ENCODE measurements at places on chromosomes 2 and 18. TPM values are rescaled to one million over a fixed set of nuclear protein-coding genes. Genes with fewer than 3 reads are reported as not detected.

GRCh38 chr2:43402452-43402937 lies 176.1 kb upstream of the ZFP36L2 start:
- no peak for DNase-seq

DNA sequence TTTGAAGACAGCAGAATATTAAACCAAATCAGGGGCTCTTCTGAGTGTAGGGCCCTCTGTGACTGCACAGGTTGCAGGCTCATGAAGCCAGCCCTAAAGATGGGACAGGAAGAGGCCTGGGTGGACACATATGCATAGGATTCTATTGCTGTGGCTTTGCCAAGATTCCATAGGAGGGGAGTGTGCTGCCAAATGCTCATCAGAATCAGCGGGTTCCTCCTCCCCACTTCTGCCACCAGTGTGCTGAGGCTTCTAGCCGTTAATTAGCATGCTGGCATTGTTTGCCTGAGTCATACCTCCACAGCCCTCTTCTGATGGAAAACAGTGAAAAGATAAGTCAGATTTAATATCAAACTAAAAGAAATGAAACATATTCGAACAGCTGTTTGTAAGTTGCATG lies 103.9 kb upstream of the TMEFF2 start:
- no peak for DNase-seq

DNA sequence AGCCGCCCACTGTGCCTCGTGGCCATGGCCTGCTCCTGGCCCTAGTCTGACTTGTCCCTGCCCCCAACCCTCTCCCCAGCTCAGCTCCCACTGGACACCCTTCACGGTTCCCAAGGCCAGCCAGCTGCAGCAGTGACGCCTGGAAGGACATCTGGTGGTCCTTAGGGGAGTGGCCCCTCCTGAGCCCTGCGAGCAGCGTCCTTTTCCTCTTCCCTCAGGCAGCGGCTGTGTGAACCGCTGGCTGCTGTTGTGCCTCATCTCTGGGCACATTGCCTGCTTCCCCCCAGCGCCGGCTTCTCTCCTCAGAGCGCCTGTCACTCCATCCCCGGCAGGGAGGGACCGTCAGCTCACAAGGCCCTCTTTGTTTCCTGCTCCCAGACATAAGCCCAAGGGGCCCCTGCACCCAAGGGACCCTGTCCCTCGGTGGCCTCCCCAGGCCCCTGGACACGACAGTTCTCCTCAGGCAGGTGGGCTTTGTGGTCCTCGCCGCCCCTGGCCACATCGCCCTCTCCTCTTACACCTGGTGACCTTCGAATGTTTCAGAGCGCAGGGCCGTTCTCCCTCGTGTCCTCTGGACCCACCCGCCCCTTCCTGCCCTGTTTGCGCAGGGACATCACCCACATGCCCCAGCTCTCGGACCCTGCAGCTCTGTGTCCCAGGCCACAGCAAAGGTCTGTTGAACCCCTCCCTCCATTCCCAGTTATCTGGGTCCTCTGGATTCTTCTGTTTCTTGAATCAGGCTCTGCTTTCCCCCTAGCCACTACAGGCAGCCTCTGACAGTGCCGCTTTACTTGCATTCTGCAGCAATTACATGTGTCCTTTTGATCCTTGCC lies 35.8 kb downstream of the ANO7 start:
- no peak for DNase-seq

GRCh38 chr2:73070643-73071359 lies 711 bp downstream of the SFXN5 start:
- DNase-seq: peak; percentile 25

GRCh38 chr18:40120356-40120755 lies 1834.7 kb upstream of the PIK3C3 start:
- DNase-seq: no peak

- no peak for DNase-seq
Observed at GRCh38 chr2:3523551-3524041, 4.3 kb upstream of the ADI1 start.

DNA sequence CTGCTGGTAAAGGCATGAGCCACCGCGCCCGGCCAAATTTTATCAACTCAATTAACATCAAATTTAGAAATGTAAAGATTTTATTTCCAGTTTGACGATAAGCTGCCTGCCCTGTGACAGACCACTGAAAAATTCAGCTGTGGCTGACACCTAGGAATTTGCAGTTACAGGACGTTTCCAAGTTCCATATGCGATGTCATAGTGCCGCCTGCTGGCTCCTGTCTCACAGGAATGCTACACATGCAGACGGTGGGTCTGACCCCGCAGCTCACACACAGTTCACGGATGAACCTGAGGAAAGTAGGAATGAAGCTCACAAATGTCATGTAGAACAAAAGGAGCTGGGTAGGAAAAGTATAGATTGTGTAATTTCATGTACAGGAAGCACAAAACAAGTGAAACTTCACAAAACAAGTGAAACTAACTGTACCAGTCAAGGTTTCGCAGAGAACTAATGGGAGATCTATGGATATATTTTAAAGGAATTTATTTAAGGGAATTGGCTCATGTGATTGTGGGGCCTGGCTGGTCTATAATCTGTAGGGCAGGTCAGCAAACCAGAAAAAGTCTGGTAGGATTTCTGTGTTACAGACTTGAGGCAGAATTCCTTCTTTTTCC lies 13.2 kb upstream of the SEH1L start:
- peak; percentile 76 for DNase-seq

GRCh38 chr18:22739061-22739642 lies 194.0 kb upstream of the RBBP8 start:
- DNase-seq: no peak

- no peak for DNase-seq
Observed at GRCh38 chr2:28128281-28128950, 237.9 kb downstream of the BABAM2 start.

- no peak for DNase-seq
Observed at GRCh38 chr2:41914936-41915335, 132.9 kb upstream of the PKDCC start.

DNA sequence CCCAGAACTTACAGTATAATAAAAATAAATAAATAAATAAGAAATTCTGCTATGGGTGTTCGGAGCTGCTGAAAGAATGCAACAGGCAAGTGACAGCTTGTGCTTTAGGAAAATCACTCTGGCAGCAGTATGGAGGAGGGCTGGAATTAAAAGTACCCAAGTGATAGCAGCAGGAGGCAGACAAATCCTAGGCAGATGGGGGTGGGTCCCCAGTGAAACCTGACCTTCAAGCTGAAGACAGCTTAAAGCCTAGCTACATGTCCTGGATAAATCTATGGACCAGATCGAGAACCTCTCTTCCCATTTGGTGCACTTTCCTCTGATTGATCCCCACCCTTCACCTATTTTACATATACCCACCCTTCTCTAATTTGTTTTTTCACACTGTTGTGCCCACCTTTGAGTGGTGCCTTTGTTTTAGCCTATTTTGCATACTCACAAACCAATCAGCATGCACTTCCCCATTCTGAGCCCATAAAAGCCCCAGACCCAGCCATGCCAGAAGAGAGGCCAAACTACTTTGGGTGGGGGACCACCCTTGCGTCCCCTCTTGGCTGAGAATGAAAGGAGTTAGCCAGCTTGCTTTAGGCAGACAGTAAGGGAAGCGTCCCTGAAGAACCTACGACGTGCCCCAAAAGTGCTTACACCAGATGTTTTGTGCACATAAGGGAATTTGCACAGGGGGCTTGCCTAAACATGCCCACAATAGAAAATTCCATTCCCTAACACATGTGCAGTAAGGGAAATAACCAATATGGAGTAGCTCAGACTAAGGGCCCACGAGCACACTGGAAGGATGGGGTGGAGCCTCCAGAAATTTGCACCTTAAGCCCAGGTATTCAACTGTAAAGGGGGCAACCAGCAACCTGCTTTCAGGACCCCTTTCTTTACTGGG lies 3.0 kb downstream of the METTL8 start:
- DNase-seq: no peak

- DNase-seq: no peak
Observed at GRCh38 chr18:48021273-48021914, 90.9 kb upstream of the SMAD2 start.

GRCh38 chr2:101826716-101827115 lies 129.2 kb downstream of the MAP4K4 start:
- DNase-seq: no peak

DNA sequence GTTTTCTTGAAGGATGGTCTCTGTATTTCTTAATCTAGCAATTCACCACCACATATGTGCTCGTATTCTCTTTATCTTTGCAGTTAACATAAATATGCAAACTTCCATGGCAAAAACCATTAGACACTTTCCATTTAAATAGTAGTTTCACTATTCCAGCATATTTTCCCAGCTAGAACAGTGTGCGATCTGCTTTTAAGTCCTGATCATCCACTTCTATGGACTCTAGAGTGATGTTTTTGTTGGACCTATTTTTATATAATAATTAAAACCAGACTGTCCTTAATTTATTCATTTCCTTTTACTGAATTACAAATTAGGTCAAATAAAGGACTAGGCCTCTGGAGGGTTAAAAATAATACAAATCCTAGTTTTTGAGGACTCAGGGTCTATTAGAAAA lies 418.4 kb upstream of the TRIB2 start:
- no peak for DNase-seq

GRCh38 chr2:47785986-47786385 lies 3.0 kb downstream of the MSH6 start:
- DNase-seq: no peak

GRCh38 chr2:235848055-235848454 lies 320.1 kb downstream of the GBX2 start:
- no peak for DNase-seq

- DNase-seq: no peak
Observed at GRCh38 chr2:105301646-105302045, 27.9 kb downstream of the TGFBRAP1 start.

GRCh38 chr2:100835006-100835659 lies 15.2 kb downstream of the NPAS2 start:
- no peak for DNase-seq

- no peak for DNase-seq
Observed at GRCh38 chr2:123566291-123566946, 458.7 kb upstream of the CNTNAP5 start.

GRCh38 chr18:1011349-1011748 lies 106.7 kb downstream of the ADCYAP1 start:
- no peak for DNase-seq

- DNase-seq: no peak
Observed at GRCh38 chr2:124756048-124756447, 731.0 kb downstream of the CNTNAP5 start.

DNA sequence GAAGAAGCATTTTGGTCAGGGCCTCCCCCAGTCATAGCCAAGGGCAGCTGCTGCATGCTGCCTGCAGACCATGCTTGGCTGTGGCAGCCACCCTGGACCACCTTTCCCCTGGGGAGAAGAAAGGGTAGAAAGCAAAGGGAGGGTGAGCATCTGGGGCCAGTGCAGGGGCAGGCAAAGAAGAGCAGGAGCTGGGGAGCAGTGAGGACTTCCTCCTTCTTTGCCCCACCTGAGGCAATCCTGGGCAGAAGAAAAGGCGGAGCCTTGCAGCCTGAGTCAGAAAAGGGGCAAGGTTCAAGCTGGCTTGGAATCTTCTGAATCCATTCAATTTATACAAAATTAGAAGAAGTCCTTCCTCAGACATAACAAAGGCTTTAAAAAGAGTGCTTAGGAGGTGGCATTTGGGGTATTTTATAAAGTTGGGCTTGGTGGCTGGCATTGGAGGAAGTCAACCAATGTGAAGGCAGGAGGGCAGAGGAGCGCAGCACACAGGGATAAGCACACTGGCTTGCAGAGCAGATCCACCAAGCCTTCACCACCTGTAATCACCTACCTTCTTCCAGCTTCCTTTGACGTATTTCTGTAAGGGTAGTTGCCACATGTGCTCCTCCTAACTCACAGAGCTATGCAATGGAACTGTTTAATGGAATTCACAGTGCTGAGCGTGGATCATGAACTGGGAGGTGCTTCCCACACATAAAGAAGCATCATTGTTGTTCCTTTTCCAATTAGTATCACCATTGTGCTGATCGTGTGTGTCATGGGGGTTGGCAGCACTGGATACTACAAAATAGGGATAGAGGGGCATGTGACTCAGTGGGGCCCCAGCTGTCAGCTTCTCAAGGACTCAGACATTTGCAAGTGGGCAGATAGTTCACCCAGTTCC lies 154.4 kb upstream of the EPAS1 start:
- no peak for DNase-seq

DNA sequence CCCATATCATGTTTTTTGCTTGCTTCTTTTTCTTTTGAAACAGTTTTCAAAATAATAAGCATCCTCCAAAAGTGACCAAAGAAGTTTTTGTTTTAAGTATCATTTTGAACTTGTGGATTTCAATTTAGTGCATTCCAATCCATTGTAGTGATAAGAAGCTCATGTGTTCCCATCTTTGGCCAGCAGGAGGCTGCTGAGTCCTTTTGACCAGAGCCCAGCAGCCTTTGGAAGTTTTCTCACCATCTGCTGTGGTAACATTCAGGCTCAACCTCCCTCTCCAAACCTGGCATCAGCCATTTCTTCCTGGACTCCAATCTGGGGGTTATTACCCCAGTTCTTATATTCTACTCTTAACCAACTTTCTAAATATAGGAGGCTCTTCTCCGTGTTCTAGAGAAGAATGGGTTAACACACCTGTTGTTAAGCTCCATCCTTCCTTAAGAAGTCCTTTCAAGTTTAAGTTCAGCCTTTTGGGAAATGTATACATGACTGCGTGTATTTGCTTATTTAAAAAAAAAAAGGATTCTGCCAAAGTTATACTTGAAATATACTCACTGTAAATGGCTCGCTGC lies 39.0 kb upstream of the MAL start:
- DNase-seq: peak; percentile 21

- DNase-seq: no peak
Observed at GRCh38 chr2:75224636-75225094, 25.3 kb upstream of the TACR1 start.

- DNase-seq: no peak
Observed at GRCh38 chr2:239704737-239705136, 303.9 kb upstream of the HDAC4 start.

- no peak for DNase-seq
Observed at GRCh38 chr2:42504364-42505230, 10.8 kb upstream of the KCNG3 start.

Gene ASPRV1
- 0.46 TPM for total RNA-seq

Gene TGFA
- 0.53 TPM for total RNA-seq

Gene PAX8
- total RNA-seq: 0.98 TPM

Gene FKBP7
- total RNA-seq: 2.0 TPM

Gene LMAN2L
- total RNA-seq: 8.6 TPM

Gene SP5
- not detected for total RNA-seq

Gene MOB4
- total RNA-seq: 23.8 TPM

Gene L3MBTL4
- 0.40 TPM for total RNA-seq

Gene GULP1
- total RNA-seq: not detected

Gene SEMA4F
- 5.4 TPM for total RNA-seq

Gene RIOK3
- total RNA-seq: 50.8 TPM

Gene SLC38A11
- not detected for total RNA-seq

Gene TLK1
- total RNA-seq: 81.1 TPM

Gene POTEI
- not detected for total RNA-seq

Gene DOK6
- 0.03 TPM for total RNA-seq

Gene C2orf42
- total RNA-seq: 16.7 TPM

Gene EGR4
- total RNA-seq: 1.1 TPM

Gene PTMA
- total RNA-seq: 2,672 TPM

Gene IL18RAP
- total RNA-seq: 5.2 TPM

Data from activated T-cell treated with anti-CD3 and anti-CD28 coated beads, Interleukin-2, amount 50 U/mL, for 4 hours (primary cell).